Endodermal cell (in vitro differentiated cells): ENCODE measurements at places on chromosomes 6 and 20.

- H3K4me1 ChIP-seq, result no peaks in the 10 kb centered on the region
- DNase-seq, result no peak
- no peak overlapping the region for H3K27ac ChIP-seq
- H3K27me3 ChIP-seq, result no peaks in the 10 kb centered on the region
- H3K4me3 ChIP-seq, result no peak overlapping the region
Measured at GRCh38 chr6:12165722-12166280, 124.4 kb upstream of the EDN1 start.

GRCh38 chr6:169427856-169428255 lies 174.2 kb upstream of the THBS2 start:
- no peaks in the 10 kb centered on the region for H3K4me1 ChIP-seq
- no peaks in the 10 kb centered on the region for H3K27me3 ChIP-seq
- DNase-seq, result no peak
- peak overlapping the region; percentile 88 for H3K27ac ChIP-seq
- no peaks in the 10 kb centered on the region for H3K36me3 ChIP-seq

- H3K27ac ChIP-seq, result no peak overlapping the region
- H3K36me3 ChIP-seq, result no peaks in the 10 kb centered on the region
- no peak overlapping the region for H3K4me3 ChIP-seq
- DNase-seq, result no peak
- no peaks in the 10 kb centered on the region for H3K4me1 ChIP-seq
Measured at GRCh38 chr6:145276756-145277155, 458.6 kb downstream of the EPM2A start.

- no peaks in the 10 kb centered on the region for H3K4me1 ChIP-seq
- DNase-seq, result no peak
- H3K27me3 ChIP-seq, result peaks cover 44% of the 10 kb centered on the region
- H3K27ac ChIP-seq, result no peak overlapping the region
Measured at GRCh38 chr6:150001295-150002008, 23.9 kb downstream of the RAET1L start.
